ENCODE measurements at places on chromosomes 16 and 17. TPM values are rescaled to one million over a fixed set of nuclear protein-coding genes. Genes with fewer than 3 reads are reported as not detected.

TLCD3B gene
- total RNA-seq = not detected

OR1E2 gene
- total RNA-seq = not detected

GP1BA gene
- total RNA-seq = not detected

MCRIP2 gene
- 70.0 TPM for total RNA-seq

TMEM88 gene
- total RNA-seq = 41.6 TPM

- no peak for ATAC-seq
Observed at GRCh38 chr16:76797457-76797856, 393.5 kb upstream of the MON1B start.

GRCh38 chr17:57135789-57136291 lies 50.8 kb downstream of the AKAP1 start:
- no peak for ATAC-seq

- ATAC-seq = no peak
Observed at GRCh38 chr16:17032332-17032731, 438.4 kb downstream of the XYLT1 start.

- ATAC-seq = no peak
Observed at GRCh38 chr17:41658846-41659245, 29.8 kb upstream of the EIF1 start.

DNA sequence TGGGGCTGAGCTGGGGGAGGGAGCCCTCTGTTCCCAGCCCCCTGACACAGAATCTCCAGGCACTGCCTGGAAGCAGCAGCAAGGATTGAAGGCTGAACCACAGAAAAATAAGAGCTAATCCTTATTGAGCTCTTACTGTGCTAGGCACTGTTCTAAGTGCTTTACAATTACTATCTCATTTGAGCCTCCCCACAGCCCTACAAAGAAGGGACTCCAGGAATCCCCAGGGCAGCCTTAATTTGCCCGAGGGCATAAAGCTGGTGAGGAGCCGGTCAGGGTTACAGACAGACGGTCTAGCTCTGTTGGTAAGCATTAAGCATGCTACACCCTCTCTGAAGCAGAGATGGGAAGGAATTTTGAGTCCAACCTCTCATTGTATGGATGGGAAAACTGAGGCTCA lies 7.0 kb downstream of the SAMD14 start:
- ATAC-seq = no peak

Measured in gastroesophageal sphincter (tissue), 4 donors.